Lung (tissue), 17 donors: ENCODE measurements at places on chromosomes 16 and 17. TPM values are rescaled to one million over a fixed set of nuclear protein-coding genes. Genes with fewer than 3 reads are reported as not detected.

- no peak for DNase-seq
Measured at GRCh38 chr16:22353933-22354541, 20.4 kb downstream of the CDR2 start.

DNA sequence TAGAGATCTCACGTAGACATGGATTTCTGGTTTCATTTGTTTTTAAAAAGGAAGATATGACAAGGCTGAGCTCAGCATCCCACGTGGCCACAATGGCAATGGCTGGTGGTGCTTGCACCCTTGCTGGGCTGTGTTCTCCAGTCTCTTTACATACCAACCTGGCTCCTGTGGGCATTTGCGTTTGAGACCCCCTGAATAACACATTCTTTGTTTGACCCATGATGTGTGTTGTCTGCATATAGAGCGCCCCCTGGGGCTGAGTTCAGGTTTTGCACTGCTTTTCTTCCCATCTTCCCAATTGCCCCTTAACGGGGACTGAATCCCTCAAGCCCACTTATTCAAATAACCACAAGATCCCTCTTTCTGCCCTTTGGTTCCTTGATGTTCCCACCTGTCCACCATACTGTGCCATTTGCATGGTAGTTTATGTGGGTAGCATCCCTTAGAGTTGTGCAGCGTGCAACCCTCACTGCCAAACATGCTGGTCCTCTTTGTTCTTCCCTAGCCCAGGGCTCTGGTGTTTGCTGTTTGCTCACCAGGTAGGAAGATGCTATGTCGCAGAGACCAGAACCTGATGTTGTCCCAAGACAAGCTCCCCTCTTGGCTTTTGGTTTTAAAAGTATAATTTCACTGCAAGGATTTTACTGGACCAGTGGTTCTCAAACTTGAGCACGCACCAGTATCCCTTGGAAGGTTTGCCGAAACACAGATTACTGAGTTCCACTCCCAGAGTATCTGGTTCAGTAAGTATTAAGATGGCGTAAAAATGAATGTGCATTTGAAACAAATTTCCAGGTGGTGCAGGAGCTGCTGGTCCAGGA is 38.5 kb upstream of the NKD1 start:
- DNase-seq, result no peak

NAGS gene
- 2.6 TPM for total RNA-seq

- no peak for DNase-seq
Measured at GRCh38 chr16:21250072-21250923, 16.8 kb downstream of the ANKS4B start.

DNA sequence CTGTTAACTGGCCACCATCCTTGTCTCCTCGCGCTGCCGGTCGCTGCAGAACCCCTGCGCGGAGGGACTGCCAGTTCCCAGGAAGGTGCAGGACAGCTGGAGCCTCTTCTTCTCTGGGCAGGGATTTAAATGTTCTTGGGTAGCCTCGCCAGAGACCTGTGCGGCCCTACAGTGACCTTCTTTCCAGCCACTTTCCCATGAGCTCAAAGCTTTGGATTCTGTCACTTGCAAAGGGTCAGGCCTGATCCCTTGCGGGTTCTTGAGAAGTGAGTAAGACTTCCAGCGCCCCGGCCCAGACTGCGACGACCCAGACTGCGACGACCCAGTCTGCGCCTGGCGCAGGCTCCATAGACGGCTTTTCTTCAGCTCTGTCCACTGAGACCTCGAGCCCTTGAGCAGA is 1.4 kb upstream of the SLFN5 start:
- no peak for DNase-seq

- DNase-seq, result no peak
Measured at GRCh38 chr17:4944554-4945175, 3.7 kb downstream of the PFN1 start.

DNA sequence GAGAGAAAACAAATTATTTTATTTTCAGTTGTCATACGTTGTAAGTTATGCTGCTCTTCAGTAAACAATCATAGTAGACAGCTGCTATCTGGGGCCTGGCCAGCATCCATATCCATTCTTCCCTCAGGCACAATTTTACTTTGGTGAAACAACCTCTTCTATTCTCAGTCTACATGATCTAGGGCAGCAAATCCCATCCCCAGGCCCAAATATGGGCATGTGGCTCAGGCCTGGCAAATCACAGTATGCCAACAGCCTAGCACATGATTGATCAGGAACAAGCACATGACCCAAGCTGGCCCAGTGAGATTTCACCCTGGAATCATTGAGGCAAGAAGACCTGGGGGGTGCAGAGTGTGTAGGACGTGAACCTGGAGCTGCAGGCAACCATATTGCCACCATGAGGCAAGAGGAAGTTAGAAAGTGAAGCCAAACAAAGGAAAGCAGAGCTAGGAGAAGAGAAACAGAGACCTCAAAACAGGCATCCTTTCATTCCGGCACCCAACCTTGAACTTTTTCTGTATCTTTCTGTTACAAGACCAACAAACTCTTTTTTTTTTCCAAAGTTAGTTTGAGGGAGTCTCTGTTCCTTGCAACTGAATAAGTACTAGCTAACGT is 10.3 kb upstream of the ABCC12 start:
- no peak for DNase-seq

GRCh38 chr16:89292443-89293078 is 75.1 kb downstream of the ZNF778 start:
- DNase-seq, result no peak

- DNase-seq, result no peak
Measured at GRCh38 chr17:13288248-13288647, 270.4 kb upstream of the ELAC2 start.

DNA sequence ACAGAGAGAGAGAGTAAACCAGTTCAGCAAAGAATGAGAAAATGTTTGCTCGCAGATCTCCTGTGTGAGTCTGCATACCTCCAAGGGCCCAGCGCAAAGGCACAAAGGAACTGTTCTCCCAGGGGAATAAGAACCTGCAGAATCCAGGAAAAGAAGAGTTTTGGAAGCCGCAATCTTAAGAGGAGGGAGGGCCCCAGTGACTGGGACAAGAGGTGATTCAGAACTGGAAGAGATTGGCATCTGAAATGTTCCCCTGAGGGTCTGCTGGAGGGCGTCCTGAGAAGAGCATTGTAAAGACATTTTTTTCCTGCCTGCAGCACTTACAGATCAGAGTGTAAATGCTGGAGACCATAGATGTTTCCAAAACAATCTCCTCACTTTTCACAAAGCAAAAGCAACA is 6.1 kb downstream of the ATMIN start:
- DNase-seq, result peak; percentile 20

DNA sequence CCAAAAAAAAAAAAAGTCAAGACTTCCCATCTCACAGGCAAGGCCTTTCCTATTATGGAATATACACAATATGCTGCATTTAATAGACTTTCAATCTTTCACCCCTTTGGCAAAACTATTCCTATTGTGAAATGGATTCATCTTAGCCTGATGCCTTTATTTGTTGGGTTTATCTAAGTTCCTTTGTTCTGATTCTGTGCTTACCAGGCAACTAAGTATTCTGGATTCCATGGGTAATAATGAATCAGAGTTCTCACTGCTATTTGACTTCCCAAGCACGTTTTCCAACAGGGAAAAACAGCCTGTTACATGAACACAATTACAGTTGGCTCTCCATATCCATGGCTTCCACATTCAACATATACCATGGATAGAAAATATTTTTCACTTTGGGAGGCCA is 135.5 kb downstream of the MYO1D start:
- DNase-seq, result no peak

SMPD3 gene
- 6.6 TPM for total RNA-seq

RNU2-1 gene
- total RNA-seq, result 5,157 TPM

DNA sequence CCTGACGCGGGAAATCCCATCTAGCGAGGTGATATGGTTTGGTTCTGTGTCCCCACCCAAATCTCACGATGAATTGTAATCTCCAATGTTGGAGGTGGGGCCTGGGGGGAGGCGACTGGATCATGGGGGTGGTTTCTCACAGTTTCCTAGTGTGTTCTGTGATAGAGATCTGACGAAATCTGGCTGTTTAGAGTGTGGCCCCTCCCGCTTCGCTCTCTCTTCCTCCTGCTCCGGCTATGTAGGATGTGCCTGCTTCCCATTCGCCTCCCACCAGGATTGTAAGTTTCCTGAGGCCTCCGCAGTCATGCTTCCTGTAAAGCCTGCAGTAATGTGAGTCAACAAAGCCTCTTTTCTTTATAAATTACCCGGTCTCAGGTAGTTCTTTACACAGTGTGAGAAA is 31.6 kb downstream of the IFT140 start:
- DNase-seq, result no peak

DNA sequence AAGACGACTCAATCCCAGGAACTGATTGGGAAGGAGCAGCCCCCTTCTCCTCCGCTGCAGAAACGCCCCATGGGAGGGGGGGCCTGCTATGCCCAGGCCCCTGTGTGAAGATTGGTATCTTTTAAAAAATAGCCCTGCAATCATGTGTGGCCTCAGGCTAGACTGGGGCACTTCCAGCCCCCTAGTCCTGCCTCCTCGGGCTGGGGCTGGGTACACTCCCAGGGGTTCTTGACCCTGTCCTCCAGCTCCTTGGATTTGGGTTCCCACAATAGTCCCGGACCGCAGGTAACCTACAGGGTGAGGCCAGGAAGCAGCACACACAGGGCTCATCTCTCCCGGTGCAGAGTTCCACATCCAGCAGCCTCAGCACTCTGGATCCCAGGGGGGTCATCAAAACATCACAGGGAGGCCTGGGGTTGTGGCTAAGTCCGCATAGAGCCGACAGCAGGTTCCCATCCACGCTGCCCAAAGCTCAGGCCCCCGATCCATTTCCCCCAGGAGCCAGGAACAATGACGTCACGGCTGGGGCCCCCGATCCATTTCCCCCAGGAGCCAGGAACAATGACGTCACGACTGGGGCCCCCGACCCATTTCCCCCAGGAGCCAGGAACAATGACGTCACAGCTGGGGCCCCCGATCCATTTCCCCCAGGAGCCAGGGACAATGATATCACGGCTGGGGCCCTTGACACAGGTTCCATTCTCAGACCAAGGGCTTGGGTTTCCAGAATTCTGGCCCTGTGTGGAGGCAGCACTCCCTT is 202.4 kb downstream of the IRF8 start:
- peak; percentile 48 for DNase-seq

GRCh38 chr17:33239702-33240101 is 53.4 kb downstream of the ASIC2 start:
- no peak for DNase-seq

GRCh38 chr17:80456465-80457235 is 19.8 kb downstream of the NPTX1 start:
- peak; percentile 41 for DNase-seq

DNA sequence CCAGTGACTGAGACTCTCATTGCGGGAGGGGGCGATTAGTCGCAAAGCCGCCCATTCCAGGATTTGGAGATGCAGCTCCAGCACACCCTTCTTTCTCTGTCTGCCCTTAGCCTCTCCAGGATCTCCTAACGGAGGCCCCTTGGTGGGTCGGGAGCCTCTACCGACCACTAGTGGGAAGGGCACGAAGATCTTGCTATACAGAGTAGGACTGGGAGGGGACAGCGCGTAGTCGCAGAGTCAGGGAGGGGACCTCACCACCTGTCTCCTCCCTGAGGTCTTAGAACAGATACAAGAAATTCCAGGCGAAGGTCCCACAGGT is 588 bp upstream of the SMTNL2 start:
- peak; percentile 81 for DNase-seq

HEATR9 gene
- total RNA-seq, result not detected

- no peak for DNase-seq
Measured at GRCh38 chr17:16085066-16085699, 85.6 kb downstream of the TTC19 start.

- DNase-seq, result peak; percentile 21
Measured at GRCh38 chr16:68319185-68319908, 8.5 kb downstream of the PRMT7 start.

KRT28 gene
- total RNA-seq, result not detected

ACSM3 gene
- 23.0 TPM for total RNA-seq

DNA sequence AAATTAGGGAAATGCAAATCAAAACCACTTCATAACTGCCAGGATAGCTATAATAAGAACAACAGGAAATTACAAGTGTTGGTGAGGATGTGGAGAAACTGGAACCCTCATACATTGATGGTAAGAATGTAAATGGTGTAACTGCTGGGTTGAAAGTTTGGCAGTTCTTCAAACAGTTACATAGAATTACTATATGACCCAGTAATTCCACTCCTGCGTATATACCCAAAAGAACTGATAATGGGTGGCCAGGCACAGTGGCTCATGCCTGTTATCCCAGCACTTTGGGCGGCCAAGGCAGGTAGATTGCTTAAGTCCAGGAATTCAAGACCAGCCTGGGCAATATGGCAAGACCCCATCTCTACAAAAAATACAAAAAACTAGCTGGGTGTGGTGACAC is 4.5 kb upstream of the CMTM4 start:
- DNase-seq, result no peak

- DNase-seq, result no peak
Measured at GRCh38 chr17:77768248-77768852, 190.2 kb upstream of the TNRC6C start.

DNA sequence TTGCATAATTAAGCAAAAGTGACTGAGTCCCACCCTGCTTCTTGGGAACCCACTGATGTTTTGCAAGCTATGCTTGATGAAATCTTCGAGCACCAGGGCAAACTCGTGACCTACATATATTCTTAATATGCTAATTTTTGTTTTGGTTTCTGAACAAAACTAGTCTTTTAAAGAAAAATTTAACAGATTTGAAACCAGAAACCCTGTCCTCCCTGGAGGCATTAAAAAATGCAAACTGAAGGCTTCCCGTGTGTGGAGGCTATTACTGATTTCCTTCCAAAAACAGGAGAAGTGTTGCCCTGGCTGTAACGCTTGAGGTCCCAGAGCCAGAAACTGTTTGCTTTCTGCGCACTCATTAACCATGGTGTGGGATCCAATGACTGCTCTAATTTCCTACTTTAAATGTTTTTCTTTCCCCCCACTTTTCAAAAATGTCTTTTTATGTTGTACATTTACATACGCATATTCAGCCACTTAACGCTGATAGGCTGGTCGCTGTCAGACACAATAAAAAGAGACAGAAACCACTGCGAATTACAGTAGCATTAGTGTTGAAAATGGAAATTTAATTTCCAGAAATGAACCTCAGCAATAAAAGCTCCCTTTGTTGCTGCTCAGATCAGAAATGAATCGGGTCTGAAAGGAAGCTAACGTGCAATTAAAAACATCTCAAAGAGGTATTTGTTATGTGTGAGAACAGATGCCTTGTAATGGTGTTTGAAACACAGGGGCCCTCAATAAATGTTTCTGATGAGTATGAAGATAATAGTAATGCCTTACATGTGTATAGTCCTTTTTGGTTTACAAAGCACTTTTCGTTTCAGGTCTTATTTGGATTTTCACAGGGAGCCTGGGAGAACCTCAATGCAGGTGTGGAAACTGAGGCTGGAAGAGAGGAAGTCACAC is 39.9 kb upstream of the IRX6 start:
- peak; percentile 33 for DNase-seq

- DNase-seq, result no peak
Measured at GRCh38 chr16:16083421-16084156, 134.2 kb downstream of the ABCC1 start.

GRCh38 chr17:78780335-78780734 is 1.7 kb downstream of the CYTH1 start:
- DNase-seq, result no peak
